Natural killer cell treated with Interleukin-12 subunit alpha and Interleukin-12 subunit beta and Interleukin-15 and Interleukin-18, amount 100 ng/mL, for 72 hours (primary cell): ENCODE measurements at places on chromosomes 7 and 10.

GRCh38 chr7:30178748-30179436, 44.1 kb downstream of the MTURN start:
- peak overlapping the region; percentile 49 for H3K27ac ChIP-seq
- DNase-seq, result no peak
- no peaks in the 10 kb centered on the region for H3K27me3 ChIP-seq

- peaks cover 15% of the 10 kb centered on the region for H3K36me3 ChIP-seq
- H3K27ac ChIP-seq, result no peak overlapping the region
- H3K4me3 ChIP-seq, result peak overlapping the region; percentile 31
- H3K27me3 ChIP-seq, result peaks cover 22% of the 10 kb centered on the region
Measured at GRCh38 chr7:117874191-117874700, 1.0 kb upstream of the CTTNBP2 start.

GRCh38 chr7:117698018-117698417, 175.2 kb downstream of the CTTNBP2 start:
- H3K4me1 ChIP-seq, result no peaks in the 10 kb centered on the region
- no peak overlapping the region for H3K4me3 ChIP-seq
- no peaks in the 10 kb centered on the region for H3K36me3 ChIP-seq
- H3K27ac ChIP-seq, result no peak overlapping the region
- DNase-seq, result no peak
- H3K27me3 ChIP-seq, result no peaks in the 10 kb centered on the region

GRCh38 chr7:128427289-128427891, 17.6 kb upstream of the IMPDH1 start:
- H3K27me3 ChIP-seq, result peaks cover 17% of the 10 kb centered on the region
- H3K4me3 ChIP-seq, result no peak overlapping the region
- no peak overlapping the region for H3K27ac ChIP-seq
- no peak for DNase-seq
- H3K4me1 ChIP-seq, result peaks cover 15% of the 10 kb centered on the region
- H3K36me3 ChIP-seq, result no peaks in the 10 kb centered on the region

DNA sequence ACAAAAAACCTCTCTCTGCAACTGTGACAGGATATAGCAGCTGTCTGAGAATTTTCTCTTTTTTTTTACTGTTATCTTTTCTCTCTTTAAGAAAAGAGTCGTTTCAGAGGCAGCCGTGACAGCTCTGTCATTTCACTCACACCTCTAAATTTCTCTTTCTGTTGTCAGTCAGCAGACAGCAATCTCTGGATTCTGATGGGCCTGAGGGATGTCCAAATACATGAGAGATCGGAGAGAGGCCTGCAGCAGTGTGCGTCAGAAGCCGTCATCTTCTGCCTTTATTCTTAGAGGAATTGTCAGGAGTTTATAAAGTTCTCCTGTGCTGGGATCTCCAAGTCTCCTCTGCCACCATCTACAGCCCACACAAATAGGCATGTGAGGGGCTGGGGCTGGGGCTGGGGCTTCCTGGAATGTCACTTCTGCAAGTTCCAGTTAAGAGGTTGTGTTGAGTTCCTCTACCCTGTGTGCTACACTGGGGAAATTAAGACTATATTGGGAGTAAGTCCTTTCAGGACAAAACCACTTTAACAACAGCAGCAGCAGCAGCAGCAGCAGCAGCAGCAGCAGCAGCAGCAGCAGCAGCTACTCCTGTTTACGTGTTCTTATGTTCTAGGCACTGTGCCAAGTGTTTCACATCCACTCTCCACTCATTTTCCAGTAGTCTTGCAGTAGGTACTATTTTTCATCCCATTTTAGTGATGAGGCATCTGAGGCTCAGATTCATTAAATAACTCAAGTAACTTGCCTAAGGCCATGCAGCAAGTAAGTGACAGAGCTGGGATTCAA, 541.3 kb downstream of the LRMDA start:
- DNase-seq, result no peak
- no peak overlapping the region for H3K4me3 ChIP-seq
- peaks cover under 1% of the 10 kb centered on the region for H3K27me3 ChIP-seq

GRCh38 chr7:47653550-47654411, 71.9 kb upstream of the TNS3 start:
- H3K4me3 ChIP-seq, result no peak overlapping the region
- DNase-seq, result peak; percentile 37
- H3K27me3 ChIP-seq, result no peaks in the 10 kb centered on the region
- H3K27ac ChIP-seq, result no peak overlapping the region
- H3K4me1 ChIP-seq, result no peaks in the 10 kb centered on the region
- no peaks in the 10 kb centered on the region for H3K36me3 ChIP-seq

DNA sequence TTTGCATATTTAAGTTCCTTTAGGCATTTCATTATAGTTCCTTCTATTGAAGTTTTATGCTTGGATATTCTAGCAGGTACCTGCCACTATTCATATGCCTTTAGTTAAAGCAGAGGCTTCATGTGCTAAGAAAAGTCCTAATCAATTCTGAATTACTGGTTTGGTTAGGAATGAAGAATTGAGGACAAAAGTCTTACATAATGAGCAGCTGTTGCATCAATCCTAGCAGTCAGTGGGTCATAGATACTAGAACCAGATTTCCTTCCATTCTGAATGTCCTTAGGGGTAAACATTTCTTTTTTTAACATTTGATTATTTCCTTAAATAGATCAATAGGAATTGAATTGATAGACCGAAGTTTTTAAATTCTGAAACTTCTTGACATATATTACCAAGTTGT, 59.2 kb downstream of the CDK13 start:
- no peak for DNase-seq
- H3K4me3 ChIP-seq, result no peak overlapping the region
- peaks cover 15% of the 10 kb centered on the region for H3K4me1 ChIP-seq
- H3K36me3 ChIP-seq, result no peaks in the 10 kb centered on the region
- H3K27ac ChIP-seq, result peak overlapping the region; percentile 45

- no peak overlapping the region for H3K4me3 ChIP-seq
- no peaks in the 10 kb centered on the region for H3K27me3 ChIP-seq
- no peaks in the 10 kb centered on the region for H3K36me3 ChIP-seq
- H3K27ac ChIP-seq, result no peak overlapping the region
- DNase-seq, result no peak
Measured at GRCh38 chr10:34124522-34125035, 690.5 kb downstream of the PARD3 start.

GRCh38 chr10:118531105-118531852, 64.2 kb downstream of the PRLHR start:
- H3K27ac ChIP-seq, result no peak overlapping the region
- peaks cover 14% of the 10 kb centered on the region for H3K27me3 ChIP-seq
- no peak overlapping the region for H3K4me3 ChIP-seq
- no peaks in the 10 kb centered on the region for H3K36me3 ChIP-seq
- H3K4me1 ChIP-seq, result no peaks in the 10 kb centered on the region

GRCh38 chr10:48776528-48776927, 91.9 kb downstream of the WDFY4 start:
- H3K4me1 ChIP-seq, result no peaks in the 10 kb centered on the region
- H3K4me3 ChIP-seq, result no peak overlapping the region
- H3K27ac ChIP-seq, result no peak overlapping the region
- DNase-seq, result no peak
- H3K36me3 ChIP-seq, result no peaks in the 10 kb centered on the region

DNA sequence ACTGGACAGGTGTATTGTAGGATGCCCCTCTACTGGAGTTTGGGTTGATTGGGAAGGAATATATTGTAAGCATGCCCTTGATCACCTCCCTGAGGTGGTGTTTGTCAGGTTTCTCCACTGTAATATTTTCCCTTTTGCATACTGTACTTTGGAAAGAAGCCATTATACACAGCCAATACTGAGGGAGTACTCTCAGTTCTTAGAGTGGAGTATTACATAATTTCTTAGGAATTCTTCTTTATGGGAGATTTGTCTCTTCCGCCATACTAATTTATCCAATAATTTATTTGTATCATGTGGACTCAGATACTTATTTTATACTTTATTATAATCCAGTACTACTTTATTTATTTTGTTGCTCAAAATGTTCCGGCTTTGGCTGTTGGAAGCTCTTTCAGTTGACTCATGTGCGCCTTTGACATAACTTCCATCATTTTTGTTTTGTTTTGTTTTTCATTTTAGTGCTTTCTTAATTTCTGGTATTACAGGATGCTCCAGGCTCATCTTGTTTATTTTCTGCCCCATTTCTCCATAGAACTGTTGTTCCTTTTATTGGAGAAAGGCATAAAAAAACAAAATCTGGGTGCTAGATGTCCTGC, 29.7 kb downstream of the MKLN1 start:
- peaks cover 60% of the 10 kb centered on the region for H3K4me1 ChIP-seq
- no peak overlapping the region for H3K4me3 ChIP-seq
- H3K36me3 ChIP-seq, result no peaks in the 10 kb centered on the region
- no peak overlapping the region for H3K27ac ChIP-seq
- no peak for DNase-seq
- no peaks in the 10 kb centered on the region for H3K27me3 ChIP-seq

DNA sequence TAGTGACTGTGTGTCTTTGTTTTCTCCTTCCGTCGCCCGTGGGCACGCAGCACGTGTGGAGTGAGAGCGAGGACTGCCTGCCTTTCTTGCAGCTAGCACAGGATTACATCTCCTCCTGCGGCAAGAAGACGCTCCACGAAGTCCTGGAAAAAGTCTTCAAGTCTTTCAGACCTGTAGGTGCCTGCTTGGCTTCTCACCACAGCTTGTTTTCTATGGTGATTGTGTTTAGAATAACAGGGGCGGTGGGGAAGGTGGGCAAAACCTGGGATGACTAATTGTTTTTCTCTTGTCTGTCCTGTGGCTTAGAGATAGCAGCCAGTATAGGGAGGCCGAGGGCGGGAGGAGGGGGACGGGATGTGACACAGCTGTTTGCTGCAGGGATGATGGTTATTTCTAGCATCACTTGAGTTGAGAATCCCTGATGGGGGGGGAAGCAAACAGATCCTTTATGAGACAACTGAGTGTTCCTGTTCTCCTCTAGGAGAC, 11.4 kb downstream of the MTURN start:
- H3K27me3 ChIP-seq, result no peaks in the 10 kb centered on the region
- no peak for DNase-seq
- H3K4me1 ChIP-seq, result peaks cover 5% of the 10 kb centered on the region
- H3K27ac ChIP-seq, result no peak overlapping the region
- H3K4me3 ChIP-seq, result no peak overlapping the region

DNA sequence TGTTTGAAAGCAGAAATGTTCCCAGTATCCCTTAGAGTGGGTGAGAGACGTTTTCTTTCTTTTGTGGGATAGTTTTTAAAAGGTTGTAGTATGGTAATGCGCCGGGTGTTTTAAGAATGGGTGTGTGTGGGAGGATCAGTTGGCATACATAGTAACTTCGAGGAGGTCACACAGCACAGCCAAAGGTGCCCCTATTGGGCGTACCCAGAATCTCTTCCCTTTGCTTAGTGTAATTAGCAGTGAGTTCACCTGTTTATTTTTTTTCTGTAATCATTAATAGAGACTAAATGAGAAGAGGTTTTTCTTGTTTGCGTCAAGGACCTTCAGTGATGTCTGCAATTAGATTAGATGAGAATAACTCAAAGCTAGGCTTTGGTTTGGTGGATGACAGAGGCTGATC, 1.5 kb downstream of the PLEKHA8 start:
- no peaks in the 10 kb centered on the region for H3K27me3 ChIP-seq
- DNase-seq, result no peak
- H3K27ac ChIP-seq, result no peak overlapping the region
- peaks cover 39% of the 10 kb centered on the region for H3K4me1 ChIP-seq

- H3K4me3 ChIP-seq, result no peak overlapping the region
- no peaks in the 10 kb centered on the region for H3K27me3 ChIP-seq
- peak; percentile 22 for DNase-seq
- no peaks in the 10 kb centered on the region for H3K36me3 ChIP-seq
- peaks cover 70% of the 10 kb centered on the region for H3K4me1 ChIP-seq
Measured at GRCh38 chr7:3037259-3037658, 6.4 kb downstream of the CARD11 start.

DNA sequence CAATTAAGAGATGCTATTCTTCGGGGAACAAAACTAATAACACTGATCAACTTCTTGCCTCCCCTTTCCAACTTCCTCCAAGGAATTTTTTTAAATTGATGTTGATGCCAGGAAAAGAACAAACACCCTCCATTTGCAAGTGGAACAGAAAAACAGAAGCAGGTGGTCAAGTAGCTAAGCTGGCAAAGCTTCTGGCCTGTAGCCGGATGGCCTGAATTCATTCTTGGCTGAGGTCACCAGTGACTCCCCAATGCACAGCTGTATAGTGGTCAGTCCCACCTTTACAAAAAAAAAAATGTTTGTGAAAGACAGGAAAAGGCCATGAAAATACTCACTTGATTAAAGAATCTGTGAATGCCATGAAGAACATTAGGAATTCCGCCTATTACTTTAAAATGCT, 39.1 kb downstream of the DOCK4 start:
- peaks cover 43% of the 10 kb centered on the region for H3K27me3 ChIP-seq
- H3K27ac ChIP-seq, result no peak overlapping the region
- H3K4me3 ChIP-seq, result no peak overlapping the region
- no peaks in the 10 kb centered on the region for H3K4me1 ChIP-seq

DNA sequence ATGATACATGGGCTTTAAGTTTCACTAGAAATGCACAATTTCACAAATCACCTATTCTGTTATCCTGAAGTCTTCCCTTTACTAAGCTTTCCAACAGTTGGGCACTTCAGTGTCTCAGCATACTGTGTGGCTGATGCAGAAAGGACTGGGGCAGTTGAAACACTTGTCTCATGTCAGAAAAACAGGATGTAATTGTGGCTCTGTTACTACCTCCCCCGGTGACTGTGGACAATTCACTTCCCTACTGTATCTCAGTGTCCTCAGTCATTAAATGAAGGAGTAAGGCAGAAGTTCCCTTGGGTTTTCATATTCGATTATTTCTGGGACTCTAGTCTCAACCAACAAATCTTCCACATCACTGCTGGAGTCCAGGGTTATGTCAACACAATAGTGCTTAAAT, 17.9 kb downstream of the ANKRD22 start:
- DNase-seq, result no peak
- peak overlapping the region; percentile 31 for H3K27ac ChIP-seq
- H3K27me3 ChIP-seq, result no peaks in the 10 kb centered on the region
- no peak overlapping the region for H3K4me3 ChIP-seq
- H3K36me3 ChIP-seq, result no peaks in the 10 kb centered on the region

GRCh38 chr7:70808876-70809275, 323.1 kb upstream of the GALNT17 start:
- no peak for DNase-seq
- peaks cover 20% of the 10 kb centered on the region for H3K27me3 ChIP-seq
- H3K4me1 ChIP-seq, result no peaks in the 10 kb centered on the region
- no peak overlapping the region for H3K4me3 ChIP-seq

DNA sequence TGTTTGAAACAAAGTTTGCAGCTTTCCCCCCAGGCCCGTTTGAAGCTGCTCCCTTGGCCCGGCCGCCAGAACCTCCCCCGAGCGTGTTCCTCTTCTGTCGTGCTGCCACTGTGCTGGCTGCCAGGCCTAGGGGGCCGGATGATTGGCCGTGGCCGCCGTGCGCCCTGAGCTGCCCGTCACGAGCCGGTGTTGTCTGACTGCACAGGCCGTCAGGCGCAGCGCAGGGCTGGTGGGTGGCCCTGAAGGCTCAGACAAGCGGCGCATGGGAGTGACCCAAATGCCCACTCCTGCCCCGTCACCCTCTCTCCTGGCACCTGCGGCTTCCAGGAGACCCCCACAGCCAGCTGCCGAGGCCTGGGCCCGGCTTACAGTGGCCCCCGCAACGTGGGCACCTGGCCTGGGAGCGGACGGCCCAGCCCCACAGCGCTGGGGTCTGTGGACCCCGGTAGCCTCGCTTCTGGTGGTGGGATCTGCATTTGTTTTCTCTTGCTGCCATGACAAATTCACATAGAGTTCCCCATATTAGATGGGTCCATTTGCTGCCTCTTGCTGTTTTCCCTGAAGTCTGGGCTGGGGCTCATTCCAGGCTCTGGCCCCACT, 13.1 kb downstream of the JAKMIP3 start:
- H3K4me3 ChIP-seq, result no peak overlapping the region
- H3K27me3 ChIP-seq, result peaks cover 25% of the 10 kb centered on the region
- DNase-seq, result no peak
- no peaks in the 10 kb centered on the region for H3K36me3 ChIP-seq
- no peaks in the 10 kb centered on the region for H3K4me1 ChIP-seq
